ENCODE measurements at places on chromosomes 3 and 15.

DNA sequence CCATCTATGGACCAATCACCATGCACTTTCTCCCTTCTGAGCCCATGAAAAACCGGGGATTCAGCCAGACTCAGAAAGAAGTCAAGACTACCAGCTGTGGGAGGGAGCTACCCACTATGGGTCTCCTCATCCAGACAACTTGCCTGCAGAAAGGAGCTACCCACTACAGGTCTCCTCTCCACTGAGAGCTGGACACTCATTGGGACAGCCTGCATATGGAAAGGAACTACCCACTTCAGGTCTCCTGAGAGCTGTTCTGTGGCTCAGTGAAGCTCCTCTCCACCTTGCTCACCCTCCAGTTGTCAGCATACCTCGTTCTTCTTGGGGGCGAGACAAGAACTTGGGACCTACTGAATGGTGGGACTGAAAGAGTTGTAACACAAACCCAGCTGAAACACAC lies 22.3 kb upstream of the ZBED2 start:
- DNase-seq: no peak

DNA sequence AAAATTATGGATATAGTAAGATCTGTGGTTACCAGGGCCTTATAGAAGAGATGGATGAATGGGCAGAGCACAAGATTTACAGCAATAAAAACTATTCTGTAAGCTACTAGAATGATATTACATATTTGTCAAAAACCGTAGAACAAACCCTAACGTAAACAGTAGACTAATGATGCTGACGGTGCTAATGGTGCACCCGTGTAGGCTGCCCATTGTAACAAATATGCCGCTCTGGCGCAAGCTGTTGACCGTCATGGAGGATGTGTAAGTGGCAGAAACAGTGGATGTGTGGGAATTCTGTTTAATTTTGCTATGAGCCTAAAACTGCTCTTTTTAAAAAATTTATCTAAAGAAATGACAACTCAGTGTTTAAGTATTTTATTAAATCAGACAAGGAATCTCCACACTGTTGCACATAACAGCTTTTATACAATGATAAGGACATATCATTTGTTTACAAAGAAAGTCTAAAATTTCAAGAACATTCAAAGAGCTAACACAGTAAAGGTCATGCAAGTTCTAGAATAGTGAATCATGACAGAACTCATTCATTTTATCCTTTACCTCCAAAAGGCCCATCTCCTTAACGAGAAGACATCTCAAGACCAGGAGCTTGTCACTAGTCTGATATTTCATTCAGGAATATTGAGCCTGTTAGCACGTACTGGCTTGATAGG lies 32.8 kb downstream of the TFRC start:
- no peak for DNase-seq

- DNase-seq: no peak
Measured at GRCh38 chr15:27220199-27220598, 249.2 kb downstream of the GABRG3 start.

- DNase-seq: no peak
Measured at GRCh38 chr3:194856296-194856695, 170.6 kb downstream of the FAM43A start.

GRCh38 chr3:166484470-166484869 lies 647.2 kb upstream of the BCHE start:
- no peak for DNase-seq

GRCh38 chr15:100763835-100764750 lies 115.5 kb upstream of the ALDH1A3 start:
- DNase-seq: no peak

DNA sequence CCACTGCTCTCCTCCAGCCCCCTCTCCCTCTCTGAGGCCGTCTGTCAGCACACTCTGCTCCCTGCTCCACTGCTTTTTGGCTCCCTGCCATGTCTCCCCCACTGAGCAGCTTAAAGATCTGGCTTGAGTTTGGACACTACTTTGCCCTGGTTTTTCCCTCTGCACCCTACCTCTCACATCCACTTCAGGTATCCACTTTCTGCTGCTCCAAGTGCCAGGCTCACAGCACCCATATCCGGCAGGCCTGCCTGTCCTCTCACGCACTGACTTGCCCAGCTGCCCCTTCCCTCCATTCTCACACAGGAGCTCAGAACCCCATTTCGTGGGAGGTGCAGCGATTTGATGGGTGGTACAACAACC lies 3.7 kb downstream of the DUOX1 start:
- DNase-seq: no peak

- no peak for DNase-seq
Measured at GRCh38 chr15:63364399-63365272, 17.0 kb downstream of the CA12 start.

DNA sequence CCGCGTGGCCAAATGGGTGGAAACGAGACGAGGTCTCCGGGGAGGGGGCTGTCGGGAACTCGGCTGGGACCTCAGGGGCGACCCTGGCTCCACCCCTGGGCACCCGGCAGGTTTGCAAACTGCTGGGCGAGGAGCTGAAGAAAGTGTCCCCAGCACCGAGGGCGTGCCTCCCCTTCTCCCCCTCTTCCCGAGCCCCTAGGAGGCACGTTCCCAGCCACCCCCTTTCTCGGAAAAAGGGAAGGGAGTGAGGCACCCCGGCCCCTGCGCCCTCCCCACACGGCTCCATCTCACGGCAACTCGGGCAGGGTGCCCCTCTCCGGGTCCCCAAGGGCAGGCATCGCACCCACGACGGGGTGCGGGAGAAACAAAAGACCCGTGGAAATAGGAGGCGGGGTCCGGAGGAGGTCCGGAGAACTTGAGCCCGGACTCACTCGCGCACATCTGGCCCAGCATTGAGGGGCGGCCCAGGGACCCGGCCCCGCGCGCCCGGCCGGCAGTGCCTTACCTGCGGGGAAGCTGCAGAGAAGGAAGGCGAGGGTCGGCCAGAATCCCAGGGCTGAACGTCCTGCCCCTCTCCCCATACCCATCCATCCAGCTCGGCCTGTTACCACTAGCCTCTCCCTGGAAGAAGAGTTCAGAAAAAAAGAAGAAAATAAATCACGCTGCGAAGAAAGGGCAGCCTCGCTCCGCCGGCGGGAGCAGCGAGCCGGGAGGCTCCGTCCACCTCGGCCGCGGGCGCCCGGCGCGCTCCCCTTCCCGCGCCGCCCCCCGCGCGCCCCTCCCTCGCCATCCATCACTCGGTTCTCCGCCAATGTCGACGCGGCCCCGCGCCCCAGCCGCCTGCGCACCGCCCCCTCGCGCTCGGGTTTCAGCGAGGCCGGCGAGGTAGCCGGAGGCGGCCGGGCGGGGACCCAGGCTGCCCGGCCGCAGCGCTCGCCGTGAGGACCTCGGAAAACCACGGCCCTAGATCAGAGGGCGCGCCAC lies 16.3 kb downstream of the RGMA start:
- peak; percentile 42 for DNase-seq

GRCh38 chr15:82066455-82066854 lies 20.6 kb upstream of the MEX3B start:
- DNase-seq: no peak

- no peak for DNase-seq
Measured at GRCh38 chr3:169841171-169841570, 28.5 kb upstream of the LRRC34 start.

- DNase-seq: no peak
Measured at GRCh38 chr3:126312341-126312740, 44.9 kb downstream of the KLF15 start.

GRCh38 chr15:48602358-48603122 lies 43.0 kb downstream of the FBN1 start:
- DNase-seq: no peak

GRCh38 chr3:162629372-162629771 lies 1132.8 kb downstream of the OTOL1 start:
- DNase-seq: no peak

GRCh38 chr3:169662843-169663160 lies 710 bp downstream of the MECOM start:
- DNase-seq: no peak

DNA sequence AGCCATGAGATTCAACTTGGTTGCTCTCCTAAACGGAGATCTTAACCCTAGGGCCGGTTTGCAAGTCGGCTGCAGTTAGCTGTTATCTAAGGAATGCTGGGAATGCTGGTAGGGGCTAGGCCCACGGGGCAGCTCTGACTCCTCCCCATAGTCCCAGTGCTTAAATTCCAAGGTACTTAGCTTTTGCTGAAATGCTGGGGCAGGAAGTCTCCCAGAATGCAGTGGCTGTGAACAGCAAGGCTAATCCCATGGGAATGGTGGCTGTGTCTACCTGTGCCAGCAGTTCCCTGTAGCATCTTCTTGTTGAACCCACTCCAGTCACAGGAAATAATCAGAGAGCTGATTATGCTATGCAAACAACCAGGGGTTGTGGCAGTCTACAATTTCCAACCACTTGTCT lies 102.5 kb upstream of the TJP1 start:
- no peak for DNase-seq

- DNase-seq: no peak
Measured at GRCh38 chr3:157406394-157406793, 30.3 kb upstream of the PTX3 start.

DNA sequence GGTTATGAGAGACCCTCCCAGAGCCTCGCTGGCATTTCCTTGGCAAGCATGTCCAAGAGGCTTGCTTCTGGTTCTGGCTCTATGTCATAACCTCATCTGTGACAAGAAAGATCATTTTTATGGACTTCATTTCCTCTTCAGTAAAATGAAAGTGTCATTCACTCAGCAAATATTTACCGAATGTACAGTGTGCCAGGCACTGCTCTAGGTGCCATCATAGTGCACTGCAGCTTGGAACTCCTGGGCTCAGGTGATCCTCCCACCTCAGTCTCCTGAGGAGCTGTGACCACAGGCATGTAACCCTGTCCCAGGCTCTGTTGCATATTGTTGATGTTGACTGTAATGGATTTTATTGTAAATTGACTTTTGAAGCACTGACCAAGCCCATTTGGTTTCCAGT lies 18.7 kb upstream of the ITPKA start:
- no peak for DNase-seq

GRCh38 chr3:80408030-80408721 lies 640.4 kb upstream of the ROBO1 start:
- no peak for DNase-seq

DNA sequence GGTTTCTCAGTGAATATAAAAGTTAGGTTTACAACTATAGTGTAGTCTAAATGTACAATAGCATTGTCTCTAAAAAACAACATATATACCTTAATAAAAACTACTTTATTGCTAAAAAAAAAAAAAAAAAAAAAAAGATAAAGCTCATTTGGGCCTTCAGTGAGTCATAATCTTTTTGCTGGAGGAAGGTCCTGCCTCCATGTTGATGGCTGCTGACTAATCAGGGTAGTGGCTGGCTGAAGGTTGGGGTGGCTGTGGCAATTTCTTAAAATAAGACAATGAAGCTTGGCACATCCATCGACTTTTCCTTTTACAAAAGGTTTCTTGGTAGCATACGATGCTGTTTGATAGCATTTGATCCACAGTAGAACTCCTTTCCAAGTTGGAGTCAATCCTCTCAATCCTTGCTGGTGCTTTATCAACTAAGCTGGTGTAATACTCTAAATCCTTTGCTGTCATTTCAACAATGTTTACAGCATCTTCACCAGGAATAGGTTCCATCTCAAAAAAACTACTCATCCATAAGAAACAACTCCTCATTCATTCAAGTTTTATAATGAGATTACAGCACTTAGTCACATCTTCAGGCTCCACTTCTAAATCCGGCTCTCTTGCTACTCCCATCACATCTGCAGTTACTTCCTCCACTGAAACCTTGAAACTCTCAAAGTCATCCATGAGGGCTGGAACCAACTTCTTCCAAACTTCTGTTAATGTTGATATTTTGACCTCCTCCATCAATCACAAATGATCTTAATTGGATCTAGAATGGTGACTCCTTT lies 13.3 kb downstream of the ZNF280D start:
- DNase-seq: no peak

- DNase-seq: no peak
Measured at GRCh38 chr3:112763258-112763657, 83.4 kb downstream of the CD200R1L start.

DNA sequence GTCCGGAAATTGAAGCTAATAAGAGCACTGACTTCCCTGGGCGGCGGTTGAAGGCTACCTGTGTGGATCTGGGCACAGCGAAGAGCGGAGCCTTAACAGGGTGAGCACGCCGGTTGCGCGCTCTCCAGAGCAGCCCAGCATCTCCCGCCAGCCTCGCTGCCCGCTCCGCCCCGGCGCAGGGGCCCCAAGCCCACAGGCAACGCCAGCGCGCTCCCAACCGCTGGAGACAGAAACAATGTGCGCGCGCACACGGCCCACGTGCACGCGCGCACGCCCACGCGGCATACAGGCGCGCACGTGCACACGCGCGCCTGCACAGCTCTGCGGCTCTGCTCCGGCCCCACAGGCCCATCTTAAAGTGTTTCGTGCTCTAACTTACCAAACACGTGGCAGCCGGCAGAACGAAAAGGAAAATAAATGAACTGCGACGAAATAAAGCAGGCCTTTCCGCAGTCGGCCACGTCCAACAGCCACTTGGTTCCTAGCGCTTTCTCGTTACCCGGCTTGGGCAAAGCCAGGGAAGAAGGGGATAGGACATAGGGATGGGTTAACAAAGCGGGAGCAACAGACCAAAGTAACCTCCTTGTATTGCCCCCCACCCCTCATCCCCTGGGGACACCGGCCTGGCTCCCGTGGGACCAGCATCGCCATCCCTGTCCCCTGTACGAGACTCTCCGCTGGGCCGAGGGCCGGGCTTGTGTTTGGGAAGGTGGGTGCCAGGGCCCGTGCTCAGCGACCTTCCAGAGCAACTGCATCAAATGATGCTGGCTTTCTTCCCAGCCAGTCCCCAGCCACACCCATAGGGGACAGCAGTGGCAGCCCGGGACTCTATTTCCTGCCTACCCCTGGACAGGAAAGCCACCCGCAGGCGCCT lies 203.7 kb downstream of the ABHD5 start:
- peak; percentile 49 for DNase-seq

- DNase-seq: no peak
Measured at GRCh38 chr3:171490901-171491300, 30.7 kb upstream of the TNIK start.

DNA sequence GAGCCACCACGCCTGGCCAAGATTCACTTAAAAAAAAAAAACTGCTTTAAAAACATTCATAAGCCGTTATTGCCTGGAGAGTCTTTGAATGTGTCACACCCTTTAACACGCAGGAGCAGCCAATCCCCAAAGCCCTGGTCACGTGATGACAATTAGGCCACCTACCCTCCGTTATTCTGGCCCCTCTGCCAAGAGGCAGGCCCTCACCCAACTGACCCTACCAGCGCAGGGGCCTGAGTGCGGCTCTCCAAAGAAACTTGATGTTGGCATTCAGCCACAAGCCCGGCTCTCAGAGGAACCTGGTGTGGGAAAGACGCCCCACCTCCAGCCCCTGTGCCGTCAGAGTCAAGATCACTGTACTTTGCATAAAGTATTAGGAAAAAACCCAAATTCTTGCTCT lies 11.6 kb upstream of the MUC4 start:
- no peak for DNase-seq

GRCh38 chr15:82172506-82172905 lies 90.0 kb downstream of the EFL1 start:
- DNase-seq: no peak

Measured in fibroblast of the conjunctiva (primary cell).